Prostate gland (tissue), 2 donors: ENCODE measurements at places on chromosomes 1 and 21.
A peak's percentile ranks its signal among the peaks of the same experiment; 100 is the strongest.

DNA sequence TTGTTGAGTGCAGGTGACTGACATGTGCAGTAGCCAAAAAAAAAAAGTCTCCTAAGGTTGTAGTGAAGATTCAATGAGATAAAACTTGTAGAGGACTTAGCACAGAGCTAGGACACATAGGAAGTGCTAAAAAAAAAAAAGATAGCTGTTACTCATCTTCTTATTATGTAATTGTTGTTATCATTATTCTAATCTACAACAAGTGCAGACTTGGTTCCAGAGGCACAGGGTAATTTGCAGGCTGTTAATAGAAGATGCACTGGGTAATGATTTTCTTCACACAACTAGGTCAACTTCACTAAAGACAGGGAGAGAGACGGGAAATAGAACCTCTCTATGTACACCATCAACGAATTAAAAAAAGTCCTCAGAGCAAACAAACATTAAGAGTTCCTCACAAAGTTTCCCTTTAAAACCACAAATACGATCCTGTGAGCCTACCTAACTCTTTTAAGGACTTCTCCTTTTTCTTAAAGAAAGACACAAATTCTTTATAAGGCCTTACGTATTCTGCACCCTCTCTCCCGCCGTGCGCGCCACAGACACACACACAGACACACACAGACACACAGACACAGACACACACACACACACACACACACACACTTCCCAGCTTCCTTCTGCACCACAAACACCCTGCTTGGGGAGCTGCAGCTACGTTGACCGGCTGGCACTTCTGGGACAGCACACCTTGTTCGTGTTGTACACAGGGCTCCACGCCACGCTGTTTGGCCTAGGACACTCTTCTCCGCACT lies 49.8 kb upstream of the GADD45A start:
- no peak for DNase-seq

DNA sequence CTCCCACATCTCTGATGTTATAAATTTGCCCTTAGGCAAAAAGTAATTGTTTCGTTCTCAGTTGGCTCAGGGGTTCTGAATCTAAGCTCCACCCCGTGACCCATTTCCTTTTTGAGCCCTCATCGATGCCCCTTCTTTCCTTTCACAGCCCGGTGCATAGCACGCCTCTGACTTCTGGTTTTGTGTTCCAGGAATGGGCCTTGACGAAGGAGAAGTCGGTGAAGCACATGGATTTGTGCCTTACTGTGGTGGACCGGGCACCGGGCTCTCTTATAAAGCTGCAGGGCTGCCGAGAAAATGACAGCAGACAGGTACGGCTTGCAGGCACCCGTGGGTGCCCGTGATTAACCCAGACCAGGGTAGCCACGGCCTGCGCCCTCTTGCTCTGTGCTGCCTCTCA lies 151.9 kb downstream of the PGBD5 start:
- no peak for DNase-seq

DNA sequence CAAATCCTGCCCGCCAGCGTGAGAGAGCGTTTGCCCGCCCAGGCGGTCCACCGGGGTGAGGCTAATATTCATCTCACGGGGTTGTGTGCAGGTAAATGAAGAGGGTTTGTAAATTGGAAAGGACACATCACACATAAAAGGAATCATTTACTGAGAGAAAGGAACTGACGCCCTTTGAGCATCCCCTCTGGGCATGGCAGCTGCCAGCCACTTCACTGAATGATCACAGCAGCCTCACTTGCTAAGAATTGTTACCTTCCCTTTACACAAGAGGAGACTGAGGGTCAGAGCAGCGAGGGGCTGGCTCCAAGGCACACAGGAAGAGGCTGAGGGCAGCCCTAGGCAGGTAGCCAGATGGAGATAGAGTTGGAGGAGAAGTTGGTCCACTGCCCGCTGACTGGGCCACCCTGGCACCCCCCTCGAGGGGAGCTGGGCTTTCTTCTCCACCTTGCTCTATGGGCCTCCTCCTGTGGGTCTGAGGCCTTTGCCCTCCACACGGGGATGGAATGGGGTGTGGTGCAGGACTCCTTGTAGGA lies 96.0 kb downstream of the FOXD2 start:
- no peak for DNase-seq

GRCh38 chr1:227131193-227131592 lies 187.1 kb downstream of the CDC42BPA start:
- no peak for DNase-seq

GRCh38 chr1:15339570-15339969 lies 70.1 kb upstream of the EFHD2 start:
- DNase-seq = no peak

- DNase-seq = no peak
These were observed 61.9 kb downstream of the GPATCH2 start for GRCh38 chr1:217569021-217569420.

DNA sequence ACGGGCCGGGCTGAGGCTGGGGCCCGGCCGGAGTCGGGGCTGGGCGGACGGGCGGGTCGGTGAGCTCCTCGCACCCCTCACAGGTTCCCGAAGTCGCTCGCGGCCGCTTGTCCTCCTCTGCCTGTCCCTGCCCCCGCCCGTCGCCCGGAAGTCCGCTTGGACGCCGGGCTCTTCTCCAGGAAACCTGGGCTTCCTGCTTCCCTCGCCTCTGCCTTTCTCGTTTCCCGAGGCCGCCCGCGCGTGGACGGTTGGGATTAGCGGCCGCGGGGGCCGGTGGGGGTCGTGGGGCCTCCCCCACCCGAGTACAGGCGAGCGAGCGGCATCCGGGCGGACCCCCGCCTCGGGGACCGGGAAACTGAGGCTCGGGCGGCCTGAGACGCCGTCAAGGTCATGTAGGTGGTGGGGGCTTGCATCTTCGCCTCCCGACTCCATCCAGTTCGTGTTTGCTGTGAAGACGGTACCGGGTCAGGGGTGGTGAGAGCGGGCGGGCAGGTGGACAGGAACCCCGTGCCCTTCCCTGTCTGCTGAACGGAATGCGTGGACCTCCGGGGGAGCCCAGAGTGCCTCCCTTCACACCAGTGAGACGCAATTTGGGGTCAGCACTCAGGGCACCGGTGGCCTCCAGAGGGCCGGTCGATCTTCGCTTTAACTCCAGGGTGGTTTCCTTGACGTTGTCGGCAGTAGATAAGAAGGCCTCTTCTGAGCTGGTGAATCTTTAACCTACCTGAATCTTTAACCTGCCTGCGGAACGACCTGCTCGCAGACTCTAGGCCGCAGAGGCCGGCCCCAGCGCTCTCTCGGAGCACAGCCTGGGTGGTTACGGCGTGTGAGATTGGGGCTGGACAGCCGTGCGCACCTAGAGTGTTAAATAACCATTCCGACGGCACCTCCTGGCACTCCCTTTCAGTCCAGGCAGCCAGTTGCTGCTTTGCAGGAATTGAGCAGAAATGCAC lies 686 bp downstream of the ARF1 start:
- peak; percentile 44 for DNase-seq

- no peak for DNase-seq
These were observed 4.6 kb upstream of the GMEB1 start for GRCh38 chr1:28663871-28664470.

- no peak for DNase-seq
These were observed 23.5 kb downstream of the RSPH1 start for GRCh38 chr21:42472521-42472920.

GRCh38 chr1:220875260-220875659 lies 4.0 kb upstream of the HLX start:
- no peak for DNase-seq

DNA sequence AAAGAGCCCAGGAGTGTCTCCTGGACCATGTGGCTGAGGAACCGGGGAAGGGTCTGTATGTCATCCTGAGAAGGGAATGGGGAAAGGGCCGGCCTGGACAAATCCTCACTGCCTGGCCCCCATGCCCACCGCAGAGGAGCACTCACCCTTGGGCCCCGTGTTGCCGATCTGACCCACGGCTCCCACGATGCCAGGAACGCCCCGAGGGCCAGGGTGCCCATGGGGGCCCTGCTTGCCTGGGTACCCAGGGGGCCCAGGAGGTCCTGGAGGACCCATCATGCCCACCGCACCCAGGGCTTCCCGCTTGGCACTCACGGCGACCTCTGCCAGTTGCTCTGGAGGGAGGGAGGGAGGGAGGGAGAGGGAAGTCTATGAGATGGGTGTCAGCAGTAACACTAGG lies 14.6 kb downstream of the COL9A2 start:
- no peak for DNase-seq

DNA sequence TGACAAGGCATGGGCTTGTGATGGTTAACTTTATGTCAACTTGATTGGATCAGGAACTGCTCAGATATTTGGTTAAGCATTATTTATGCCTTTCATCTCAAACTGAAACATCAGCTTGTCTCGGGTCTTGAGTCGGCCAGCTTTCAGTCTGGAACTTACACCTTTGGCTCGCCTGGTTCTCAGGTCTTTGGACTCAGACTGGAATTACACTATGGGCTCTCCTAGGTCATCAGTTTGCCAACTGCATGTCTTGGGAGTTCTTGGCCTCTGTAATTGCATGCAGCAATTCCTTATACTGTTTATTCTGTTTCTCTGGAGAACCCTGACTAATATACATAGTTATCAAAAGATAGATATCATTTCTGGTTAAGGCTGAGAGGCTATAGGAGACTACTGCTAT lies 653.7 kb downstream of the ADGRL2 start:
- DNase-seq = no peak

GRCh38 chr1:210754878-210755665 lies 378.9 kb downstream of the KCNH1 start:
- peak; percentile 52 for DNase-seq

DNA sequence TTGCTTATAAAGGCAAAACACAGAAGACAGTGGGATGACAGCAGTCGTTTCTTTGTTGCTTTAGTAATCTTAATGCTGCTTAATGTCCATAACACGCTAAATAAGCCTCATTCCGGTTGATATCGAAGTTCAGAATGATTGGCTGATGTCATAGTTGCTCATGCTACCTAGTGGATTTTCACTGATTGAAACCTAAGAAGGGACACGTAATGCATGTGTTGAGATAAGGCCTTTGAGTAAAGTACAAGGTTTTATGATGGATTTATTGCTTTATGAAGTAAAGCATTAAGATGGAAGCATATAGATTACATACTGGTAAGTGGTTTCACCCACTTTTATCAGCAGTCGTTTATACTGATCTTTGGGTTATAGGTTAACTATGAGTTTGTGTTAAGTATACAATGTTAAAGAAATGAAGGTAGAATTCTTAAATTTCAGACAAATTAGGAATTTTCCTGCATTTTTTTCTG lies 25.1 kb downstream of the IARS2 start:
- DNase-seq = no peak

GRCh38 chr1:59078866-59079265 lies 218.0 kb upstream of the FGGY start:
- DNase-seq = no peak

GRCh38 chr1:175901076-175901836 lies 157.9 kb upstream of the TNR start:
- DNase-seq = no peak

DNA sequence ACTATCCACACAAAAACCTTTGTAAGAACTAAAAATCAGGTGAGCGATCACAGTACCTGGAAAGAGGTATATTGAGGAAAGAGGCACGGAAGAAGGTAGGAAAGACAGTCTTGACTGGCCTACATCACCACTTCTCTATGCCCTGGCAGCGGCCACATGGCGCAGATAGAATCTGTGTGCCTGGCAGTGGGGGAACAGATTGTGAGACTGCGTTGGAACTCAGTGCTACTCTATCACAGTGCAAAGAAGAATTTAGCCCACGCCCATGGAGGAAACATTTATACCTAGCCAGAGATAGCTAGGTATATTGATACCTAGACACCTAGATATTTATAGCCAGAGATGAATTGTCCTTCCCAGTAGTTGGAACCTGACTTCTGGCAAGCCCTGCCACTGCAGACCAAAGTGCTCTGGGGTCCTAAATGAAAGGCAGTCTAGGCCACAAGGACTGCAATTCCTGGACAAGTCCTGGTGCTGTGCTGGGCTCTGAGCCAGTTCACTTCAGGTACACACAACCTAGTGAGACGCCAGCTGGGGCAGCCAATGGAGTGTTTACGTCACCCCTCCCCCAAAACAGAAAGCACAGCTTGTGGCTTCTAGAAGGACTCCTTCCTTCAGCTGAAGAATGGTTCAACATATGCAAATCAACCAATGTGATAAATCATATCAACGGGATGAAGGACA lies 51.9 kb downstream of the DHX9 start:
- no peak for DNase-seq

GRCh38 chr21:38765056-38765455 lies 40.7 kb upstream of the ETS2 start:
- no peak for DNase-seq

GRCh38 chr1:145720878-145721671 lies 1.8 kb downstream of the CD160 start:
- peak; percentile 37 for DNase-seq

DNA sequence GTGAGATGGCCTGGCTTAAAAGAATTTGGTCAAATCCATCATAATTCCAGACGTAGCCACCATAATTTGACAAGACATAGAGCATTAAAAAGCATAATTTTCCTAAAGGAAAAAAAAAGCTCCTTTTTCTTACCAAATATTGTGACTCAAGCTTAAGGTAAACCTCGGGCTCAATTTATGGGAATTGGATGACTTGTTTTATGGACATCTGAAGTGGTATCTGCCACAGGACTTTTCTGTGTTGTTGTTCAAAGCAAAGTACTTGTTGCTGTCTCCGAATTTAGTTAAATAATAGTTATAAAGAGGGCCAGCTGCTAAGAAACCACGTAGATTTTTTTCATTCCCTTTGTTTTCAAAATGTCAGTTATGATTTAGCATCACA lies 1.1 kb downstream of the MPZL1 start:
- DNase-seq = no peak

- no peak for DNase-seq
These were observed 712.1 kb upstream of the CXADR start for GRCh38 chr21:16800536-16801275.

DNA sequence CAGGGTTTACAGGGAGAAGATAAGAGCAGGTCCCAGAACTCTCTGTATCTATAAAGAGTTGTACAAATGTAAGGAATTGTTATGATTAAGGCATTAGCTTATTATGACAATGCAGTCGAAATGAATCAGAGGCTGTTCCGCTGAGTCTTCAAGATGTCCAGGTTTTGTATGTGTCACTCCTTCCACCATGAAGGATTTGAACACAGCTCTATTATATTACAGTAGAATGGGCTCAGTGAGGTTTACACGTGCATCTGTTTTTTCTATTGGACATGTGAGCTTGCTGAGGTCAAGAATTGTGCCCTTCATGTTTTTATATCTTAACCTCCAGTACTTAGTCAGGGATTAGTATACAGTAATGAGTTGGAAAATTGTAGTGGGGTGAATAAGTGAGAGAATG lies 86.3 kb downstream of the MPZL1 start:
- DNase-seq = no peak

GRCh38 chr1:40820911-40821693 lies 37.5 kb downstream of the KCNQ4 start:
- DNase-seq = no peak

- peak; percentile 51 for DNase-seq
These were observed 10.7 kb downstream of the RAB42 start for GRCh38 chr1:28602536-28603439.
